ENCODE measurements at places on chromosomes 3 and 15.

DNA sequence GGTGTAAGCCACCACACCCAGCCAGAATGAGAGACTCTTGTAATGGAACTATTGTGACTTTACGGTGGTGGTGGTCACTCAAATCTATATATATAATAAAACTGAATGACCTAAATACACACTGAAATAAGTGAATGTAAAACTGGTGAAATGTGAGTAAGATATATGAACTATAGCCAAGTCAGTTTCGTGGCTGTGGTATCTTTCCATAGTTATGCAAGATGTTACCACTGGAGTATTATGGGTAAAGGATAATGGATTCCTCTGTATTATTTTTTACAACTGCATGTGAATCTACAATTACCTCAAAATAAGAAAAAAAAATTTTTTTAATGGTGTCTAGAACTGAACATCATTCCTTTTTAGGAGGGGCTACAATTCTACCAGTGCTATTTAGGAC, 21.9 kb downstream of the PIK3CB start:
- no peak for DNase-seq

- DNase-seq, result no peak
Observed at GRCh38 chr3:58492494-58492905, 604 bp downstream of the KCTD6 start.

DNA sequence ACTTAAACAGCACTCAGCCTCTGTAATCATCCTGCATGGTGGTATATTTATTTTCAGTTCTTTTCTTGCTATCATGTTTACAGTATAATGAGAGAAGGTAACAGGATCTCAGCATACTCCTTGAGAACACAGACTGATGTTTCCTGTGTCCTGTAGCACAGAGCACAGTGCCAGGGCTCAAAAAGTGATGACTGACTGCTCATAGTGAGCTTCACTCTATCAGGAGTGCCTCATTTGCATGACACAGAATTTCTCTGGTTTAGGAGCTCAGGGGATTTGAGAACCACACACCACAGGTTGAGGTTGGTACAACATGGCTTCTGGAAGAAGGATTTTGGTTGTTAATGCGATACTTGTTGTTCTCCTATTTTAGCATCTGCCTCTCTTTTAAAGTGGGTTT, 68.5 kb upstream of the SLC2A2 start:
- no peak for DNase-seq

- DNase-seq, result no peak
Observed at GRCh38 chr3:79690072-79690471, 77.7 kb downstream of the ROBO1 start.

GRCh38 chr3:188853856-188854771, 317.7 kb upstream of the TPRG1 start:
- DNase-seq, result no peak

- no peak for DNase-seq
Observed at GRCh38 chr3:39941931-39942330, 132.5 kb downstream of the MYRIP start.

DNA sequence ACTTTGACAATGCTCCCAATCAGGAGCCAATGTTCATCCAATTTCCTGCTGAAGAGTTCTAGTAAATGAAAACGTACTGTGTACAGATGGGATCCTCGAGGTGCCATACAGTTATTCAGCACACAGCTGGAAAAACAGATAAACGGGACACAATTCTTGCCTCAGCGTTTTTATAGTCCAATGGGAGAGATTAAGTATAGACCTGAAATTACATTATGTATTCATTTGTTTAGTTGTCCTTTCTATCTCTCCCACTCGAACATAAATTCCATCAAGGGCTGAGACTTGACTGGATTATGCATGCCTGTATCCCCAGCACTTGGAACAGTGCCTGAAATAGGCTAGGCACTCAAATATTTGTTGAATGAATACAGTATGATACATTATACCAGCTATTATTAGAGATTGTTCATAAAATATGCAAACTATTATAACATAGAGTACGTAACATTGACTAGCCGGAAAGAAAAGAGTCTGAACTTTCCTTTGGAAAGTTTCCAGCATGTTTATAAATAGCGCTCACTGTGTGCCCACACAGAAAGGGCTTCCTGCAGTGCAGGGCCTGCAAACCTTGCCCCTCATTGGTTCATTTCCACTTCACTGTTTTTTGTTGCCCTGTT, 27.4 kb upstream of the SNTN start:
- DNase-seq, result no peak

- DNase-seq, result no peak
Observed at GRCh38 chr15:65821070-65821469, 29.0 kb upstream of the DENND4A start.

GRCh38 chr3:138186221-138186620, 880 bp upstream of the ARMC8 start:
- DNase-seq, result no peak

DNA sequence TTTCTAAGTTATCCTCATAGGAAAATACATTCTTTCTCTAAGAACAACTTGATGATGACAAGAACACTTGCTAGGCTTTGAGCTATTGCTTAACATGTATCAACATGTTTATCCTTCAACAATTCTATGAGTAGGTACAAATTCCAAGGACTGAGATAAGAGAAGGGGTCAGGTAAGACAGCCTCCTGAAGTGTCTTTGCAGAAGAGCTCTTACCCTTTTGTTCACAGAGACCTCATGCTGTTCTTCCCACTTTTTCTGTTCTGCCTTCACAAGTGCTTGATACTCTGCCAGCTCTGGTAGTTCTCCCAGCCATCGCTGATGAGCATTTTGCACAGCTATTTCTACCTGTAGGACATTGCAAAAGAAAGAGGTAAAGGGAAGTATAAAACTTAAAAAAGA, 50.9 kb downstream of the CEP152 start:
- no peak for DNase-seq

GRCh38 chr3:127606086-127606805, 8.0 kb downstream of the MCM2 start:
- no peak for DNase-seq

DNA sequence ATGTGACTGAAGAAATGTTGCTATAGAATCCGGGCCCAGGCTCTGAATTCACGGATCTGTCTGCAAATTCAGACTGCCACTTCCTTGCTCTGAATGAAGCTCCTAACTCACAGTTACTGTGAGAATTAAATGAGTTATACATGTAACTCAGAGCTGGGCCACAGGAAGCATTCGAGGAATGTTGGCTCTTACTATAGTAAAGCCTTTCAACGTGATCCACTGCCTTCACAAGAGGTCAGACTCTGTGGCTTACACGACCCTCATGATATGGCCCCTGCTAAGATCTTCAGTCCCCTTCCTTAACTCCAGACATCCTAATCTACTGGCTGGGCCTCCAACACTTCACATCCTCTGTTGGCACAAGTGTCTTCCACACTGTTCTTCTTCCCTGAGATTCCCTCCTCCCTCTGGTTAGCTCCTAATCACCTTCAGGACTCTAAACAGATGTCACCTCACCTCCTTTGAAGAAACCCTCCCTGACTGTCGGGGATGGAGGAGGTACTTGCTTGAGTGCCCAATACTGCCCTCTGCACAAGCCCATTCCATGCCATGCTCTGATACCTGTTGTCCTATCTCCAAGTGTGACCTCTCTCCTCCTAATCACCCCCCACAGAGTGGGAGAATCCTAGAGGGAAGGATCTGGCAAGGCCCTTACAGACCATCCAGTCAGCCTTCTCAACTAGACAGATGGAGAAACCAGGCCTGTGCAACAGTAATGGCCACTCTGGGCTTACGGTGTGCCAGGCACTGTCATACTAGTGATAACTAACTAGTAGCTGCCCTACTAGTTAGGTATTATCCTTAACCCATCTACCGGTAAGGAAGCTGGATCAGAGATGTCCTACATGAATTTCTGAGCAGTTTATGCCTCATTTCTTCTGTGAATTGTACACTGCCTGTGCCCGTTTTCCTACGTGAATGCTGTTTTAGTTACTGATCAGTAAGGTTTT, 1.3 kb downstream of the ACTR8 start:
- DNase-seq, result no peak

GRCh38 chr3:143242101-143242500, 122.5 kb downstream of the CHST2 start:
- DNase-seq, result no peak

- DNase-seq, result no peak
Observed at GRCh38 chr3:115239717-115240116, 92.6 kb upstream of the ZBTB20 start.

DNA sequence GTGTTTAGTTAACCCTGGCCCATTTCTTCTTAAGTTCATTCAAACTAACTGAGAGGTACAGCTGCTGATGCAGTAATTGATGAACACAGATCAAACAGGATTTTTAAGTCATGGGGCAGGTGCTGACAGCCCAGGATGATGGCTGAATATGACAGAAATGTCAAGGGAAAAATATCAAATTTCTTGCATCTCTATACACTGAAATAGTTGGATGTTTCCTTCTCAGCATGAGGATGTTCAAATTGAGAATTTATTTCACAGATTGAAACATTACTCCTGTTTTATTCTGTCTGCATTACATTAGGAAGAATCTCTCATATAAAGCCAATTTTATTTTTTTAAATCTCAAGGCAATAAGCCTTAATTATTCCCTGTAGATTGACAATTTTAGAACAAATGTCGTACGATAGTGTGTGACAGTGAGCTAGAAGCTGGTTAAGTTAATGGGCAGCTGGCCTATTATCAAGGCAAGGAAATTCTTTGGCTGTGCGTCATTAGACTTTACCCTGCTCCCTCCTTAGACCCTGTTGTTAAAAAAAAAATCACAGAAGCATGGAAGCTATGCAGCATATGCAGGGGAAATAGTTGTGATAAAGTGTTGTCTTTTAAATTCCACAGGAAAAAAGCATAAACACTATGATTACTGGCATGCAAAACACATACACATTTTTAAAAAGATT, 183.8 kb upstream of the KCNMB2 start:
- DNase-seq, result no peak

- no peak for DNase-seq
Observed at GRCh38 chr15:85764649-85765277, 30.0 kb downstream of the KLHL25 start.

DNA sequence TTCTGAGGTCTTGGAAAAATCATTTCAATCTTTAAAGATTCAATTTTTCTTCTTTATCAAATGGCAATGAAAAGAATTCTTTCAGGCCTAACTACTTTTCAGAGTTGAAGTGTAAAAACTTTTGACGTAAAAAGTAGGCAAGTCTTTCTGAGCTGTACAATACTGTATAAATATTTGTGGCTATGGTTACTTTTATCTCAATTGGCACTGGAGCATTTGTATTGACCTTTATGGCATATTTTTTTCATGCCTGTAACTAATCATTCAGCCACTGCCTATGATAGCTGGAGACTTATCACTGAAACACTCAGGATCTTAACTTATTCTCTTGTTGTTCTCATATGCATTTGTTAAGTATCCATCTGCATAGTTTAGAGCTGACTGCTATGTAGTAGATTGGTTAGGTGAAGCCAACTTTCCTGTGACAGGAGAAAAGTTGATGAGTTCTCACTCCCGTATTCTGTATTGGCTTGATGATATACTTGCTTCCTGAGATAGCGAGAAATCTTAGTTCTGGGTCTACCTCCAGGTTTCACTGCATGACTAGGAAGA, 290.4 kb upstream of the TBL1XR1 start:
- DNase-seq, result no peak

All from left renal cortex interstitium (tissue), 4 donors.